Activated T-cell treated with anti-CD3 and anti-CD28 coated beads, Interleukin-2, amount 50 U/mL, for 72 hours (primary cell): ENCODE measurements at places on chromosomes 1 and 21.

DNA sequence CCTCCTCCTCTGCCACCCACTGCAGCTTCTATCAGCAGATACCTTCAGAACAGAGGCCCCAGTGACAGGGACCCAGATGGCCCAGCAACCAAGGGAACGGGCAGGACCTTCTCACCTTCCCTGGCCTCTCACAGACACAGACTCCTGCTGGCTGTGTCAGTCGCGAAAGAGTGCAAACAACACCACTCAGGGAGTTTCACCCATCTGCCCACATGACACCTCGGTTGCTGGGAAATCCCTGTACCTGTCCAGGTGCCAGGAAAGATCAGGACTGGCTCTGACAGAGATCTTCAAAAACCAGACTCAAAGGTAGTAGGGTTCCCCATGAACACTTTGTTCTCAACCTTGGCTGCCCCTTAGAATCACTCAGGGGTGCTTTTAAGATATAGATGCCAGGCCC, 83.5 kb upstream of the HIVEP3 start:
- DNase-seq = no peak

- no peak for DNase-seq
Measured at GRCh38 chr1:204568576-204569315, 52.5 kb downstream of the MDM4 start.

DNA sequence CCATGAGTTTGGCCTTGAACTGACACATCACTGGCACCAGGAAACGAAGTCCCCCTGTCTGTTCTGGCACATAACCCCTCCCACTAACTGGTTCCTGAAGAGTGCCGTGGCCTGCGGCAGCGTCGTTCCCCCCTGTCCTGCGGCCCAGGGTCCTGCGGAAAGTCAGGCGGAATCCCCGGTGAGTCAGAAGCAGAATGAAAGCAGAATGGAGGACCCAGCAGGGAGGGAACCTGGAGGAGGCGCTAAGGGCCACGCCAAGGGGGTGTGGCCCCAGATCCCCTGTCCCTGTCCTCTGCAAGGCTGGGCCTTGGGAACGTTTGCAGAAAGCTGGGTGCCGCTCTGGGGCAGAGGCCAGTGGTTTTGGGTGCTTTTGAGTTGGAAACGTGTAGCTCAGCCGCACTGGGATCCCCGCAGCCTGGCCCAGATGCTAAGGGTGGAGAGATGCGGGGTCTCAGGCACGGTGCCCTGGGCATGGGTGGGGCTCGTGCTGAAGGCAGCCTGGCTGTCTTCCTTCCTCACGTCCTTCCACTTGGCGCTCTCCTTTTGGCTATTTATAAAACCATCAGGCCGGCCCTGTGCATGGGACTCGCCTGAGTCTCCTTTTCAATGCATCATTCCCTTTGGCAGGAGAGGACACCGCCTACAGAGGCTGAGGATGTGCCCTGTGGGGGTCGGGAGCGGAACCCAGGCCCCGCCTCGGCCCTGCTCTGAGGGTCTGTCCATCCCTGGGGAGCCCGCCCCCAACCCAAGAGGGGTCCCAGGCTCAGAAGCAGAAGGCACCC, 36.2 kb downstream of the TP73 start:
- DNase-seq = no peak

GRCh38 chr1:16979475-16980327, 719 bp downstream of the MFAP2 start:
- DNase-seq = no peak

GRCh38 chr21:39867198-39867650, at the start of gene PCP4:
TSS of gene PCP4 (plus strand) at chr21:39867438. CDS start at chr21:39867502, 64 bp downstream.
- DNase-seq = peak; percentile 44
